ENCODE measurements at places on chromosomes 1 and 21. TPM values are rescaled to one million over a fixed set of nuclear protein-coding genes. Genes with fewer than 3 reads are reported as not detected.

DNA sequence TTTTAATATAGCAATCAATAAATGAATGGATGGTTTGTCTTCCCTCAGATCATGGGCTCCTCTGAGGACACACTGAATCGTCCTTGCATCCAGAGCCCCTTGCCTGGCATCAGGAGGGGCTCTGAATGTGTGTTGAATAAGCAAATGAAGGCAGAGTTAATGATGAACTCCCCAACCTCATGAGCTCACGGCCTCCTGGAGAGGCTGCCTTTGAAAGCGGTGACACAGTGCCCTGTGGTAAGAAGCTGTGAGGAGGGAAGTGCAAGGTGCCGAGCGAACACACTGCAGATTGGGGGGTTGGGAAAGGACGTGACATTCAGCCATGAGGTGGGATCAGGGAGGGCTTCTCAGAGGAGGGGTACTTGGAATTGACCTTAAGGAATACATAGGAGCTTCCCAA, 3.2 kb upstream of the PARS2 start:
- no peak for DNase-seq

GRCh38 chr1:111953797-111954196, 35.7 kb downstream of the KCND3 start:
- DNase-seq: no peak

DNA sequence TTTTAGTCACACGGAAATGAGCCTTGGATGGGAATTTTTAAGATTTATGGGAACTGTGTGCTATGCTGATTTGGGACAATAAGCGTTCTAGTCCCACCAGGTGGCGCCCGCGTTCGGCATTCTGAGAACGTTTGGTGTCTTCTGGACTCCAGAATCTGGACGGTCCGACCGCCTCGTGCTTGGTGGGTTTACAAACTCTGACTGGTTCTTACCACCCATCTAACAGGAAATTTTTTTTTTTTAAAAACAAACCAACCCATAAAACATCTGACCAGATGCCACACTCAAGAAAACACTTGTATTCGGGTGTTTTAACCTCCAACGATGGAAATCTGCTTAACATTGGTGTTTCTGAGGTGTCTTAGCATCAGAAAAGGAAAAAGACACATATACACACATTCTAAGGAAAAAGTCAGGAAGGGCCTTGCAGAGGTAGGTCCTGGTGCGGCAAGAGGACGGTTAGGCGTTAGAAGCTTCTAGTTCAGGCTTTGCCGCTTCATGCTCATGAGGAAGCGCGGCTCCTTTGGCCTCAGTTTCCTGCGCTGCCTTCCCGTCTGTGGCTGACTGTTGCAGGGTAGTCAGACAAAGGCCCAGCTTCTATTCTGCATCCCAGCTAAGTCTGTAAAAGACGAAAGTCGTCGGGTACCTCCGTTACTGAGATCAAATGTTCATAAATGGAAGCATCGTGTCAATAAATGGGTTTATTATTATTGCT, 814 bp upstream of the DYRK3 start:
- DNase-seq: peak; percentile 93

GRCh38 chr1:151620286-151620685, 8.4 kb downstream of the SNX27 start:
- DNase-seq: no peak

DNA sequence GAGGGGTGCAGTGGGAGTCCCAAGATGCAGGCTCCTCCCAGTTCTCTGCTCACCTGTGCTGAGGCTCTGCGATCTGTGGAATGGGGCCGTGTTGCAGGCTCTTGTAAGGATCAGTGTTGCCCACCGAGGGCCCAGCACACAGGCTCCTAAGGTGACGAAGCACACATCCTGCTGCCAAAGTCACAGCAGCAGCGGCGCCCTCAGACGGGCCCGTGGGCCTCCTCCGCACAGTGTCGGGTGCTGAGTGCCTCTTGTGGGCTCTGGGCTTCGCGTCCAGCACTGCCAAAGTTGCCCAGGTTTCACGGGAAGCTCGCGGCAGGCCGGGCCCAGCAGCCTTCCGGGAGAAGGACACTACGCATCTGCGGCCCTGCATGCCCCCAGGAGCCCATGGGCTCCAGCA, 72.1 kb upstream of the ABCG1 start:
- no peak for DNase-seq

DNA sequence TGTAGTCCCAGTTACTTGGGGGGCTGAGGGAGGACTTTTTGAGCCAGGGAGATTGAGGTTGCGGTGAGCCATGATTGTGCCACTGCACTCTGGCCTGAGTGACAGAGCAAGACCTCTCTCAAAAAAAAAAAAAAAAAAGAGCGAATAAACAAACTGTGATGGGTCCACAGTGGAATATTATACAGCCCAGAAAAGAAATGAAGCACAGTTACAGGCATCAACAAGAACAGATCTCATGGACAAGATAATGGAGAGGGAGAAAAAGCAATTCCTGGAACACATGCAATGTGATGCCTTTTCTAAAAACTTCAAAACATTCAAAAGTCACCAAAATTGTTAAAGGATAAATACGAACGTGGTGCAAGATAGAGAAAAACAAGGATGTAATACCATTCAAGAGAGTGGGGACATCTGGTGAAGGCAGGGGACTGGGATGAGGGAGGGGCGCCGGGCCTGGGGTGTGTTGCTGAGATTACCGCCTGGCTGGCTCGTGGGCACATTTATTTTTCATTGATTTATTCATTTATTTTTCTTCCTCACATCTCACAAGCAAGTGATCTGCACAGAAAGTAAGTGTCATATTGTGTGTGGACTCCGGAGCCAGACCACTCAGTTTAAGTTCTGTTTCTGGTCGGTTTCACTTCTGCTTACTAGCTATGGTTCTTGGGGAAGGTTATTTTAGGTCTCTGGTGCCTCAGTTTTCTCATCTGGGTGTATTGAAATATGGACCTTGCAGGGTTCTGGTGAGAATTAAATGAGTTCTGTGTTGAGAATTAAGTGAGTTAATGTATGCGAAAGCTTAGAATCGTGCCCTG, 30.1 kb downstream of the ABCG1 start:
- no peak for DNase-seq

- no peak for DNase-seq
Observed at GRCh38 chr21:35646606-35647005, 413.7 kb downstream of the SETD4 start.

GRCh38 chr21:21722731-21723130, 724.5 kb downstream of the NCAM2 start:
- no peak for DNase-seq

- DNase-seq: no peak
Observed at GRCh38 chr1:182861994-182862393, 22.8 kb downstream of the DHX9 start.

GRCh38 chr1:224505454-224506093, 71.0 kb upstream of the WDR26 start:
- no peak for DNase-seq

GRCh38 chr1:225617956-225618355, 35.0 kb downstream of the ENAH start:
- no peak for DNase-seq

DNA sequence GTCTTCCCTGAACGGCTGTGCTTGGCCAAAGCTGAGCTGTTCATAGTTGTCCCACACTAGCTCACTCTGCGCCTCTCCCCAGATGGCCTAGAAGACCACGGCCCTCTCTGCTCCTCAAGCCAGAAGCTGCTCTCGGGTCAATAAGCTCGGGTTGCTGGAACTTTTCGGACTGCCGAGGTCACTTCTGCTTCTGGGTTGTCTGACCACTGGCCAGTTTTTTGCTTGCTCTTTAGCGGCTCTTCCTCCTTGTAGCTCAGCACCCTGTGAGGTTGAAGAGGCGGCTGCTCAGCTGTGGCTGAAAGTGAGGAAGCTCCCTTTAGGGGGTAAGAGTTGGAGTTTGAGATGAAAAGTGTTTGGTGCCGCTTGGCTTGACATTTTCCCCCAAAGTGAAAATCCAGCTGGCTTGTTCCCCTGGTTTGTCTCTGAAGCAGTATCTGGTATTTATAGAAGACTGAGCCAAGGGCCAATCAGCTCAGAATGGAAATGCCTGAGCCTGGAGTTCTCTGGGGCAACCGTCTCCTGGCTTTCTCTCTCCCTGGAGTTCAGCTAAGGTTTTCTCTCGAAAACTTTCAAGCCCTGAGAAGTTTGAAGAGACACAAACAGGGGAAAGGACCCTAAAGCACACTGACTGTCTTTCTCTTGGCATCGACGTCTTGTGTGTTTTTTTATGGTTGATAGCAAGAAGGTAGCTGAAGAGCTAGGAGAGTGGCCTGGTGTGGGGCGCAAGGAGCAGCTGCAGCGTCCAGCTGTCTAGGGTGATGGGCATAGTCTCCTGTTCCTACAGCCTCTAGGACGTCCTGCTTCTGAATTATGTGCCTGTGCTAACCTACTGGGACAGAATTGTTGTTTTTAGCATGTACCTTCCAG, 72.0 kb downstream of the SYT6 start:
- no peak for DNase-seq

DNA sequence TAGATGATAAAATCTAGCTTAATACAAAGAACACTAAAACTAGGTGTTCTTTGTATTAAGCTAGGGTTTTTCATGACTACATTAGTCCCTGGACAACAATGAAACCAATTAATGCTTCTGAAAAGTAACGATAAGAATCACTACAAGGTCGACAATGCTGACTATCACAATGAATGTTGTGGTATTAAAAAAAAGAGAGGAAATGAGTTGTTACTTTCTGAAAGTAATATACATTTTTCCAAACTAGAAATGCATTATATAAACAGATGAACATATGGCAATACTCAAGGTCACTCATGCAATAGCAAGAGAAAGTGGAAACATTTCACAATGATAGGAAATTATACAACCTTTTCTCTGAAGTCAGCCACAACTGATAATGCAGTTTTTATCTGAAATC, 19.0 kb downstream of the DPH5 start:
- DNase-seq: peak; percentile 76

DNA sequence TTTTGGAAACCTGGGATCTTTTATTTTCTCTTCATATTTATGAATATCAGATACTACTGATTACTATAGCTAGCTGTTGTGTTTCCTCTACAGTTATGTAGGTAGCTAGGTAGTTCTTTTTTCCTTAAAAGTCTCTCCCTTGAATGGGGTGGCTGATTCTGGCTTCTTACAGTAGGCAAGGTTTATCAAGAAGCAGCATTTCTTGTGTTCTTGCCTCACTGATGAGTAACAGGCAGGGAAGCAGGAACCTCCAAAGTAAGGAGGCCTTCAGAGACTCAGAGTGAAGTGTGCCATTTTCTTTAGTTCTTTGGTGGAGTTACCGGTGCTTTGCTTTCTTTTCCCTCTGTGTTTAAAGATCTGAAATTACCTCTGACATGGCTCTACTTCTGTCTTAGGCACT, 56.0 kb downstream of the ZMYM4 start:
- peak; percentile 3 for DNase-seq

- DNase-seq: no peak
Observed at GRCh38 chr1:54239035-54239383, 39.0 kb downstream of the MRPL37 start.

TINAGL1 gene
- 719 TPM for total RNA-seq

LIX1L gene
- 21.1 TPM for total RNA-seq

CDK18 gene
- total RNA-seq: 1.7 TPM

KIF14 gene
- total RNA-seq: 3.1 TPM

LYPD8 gene
- 0.23 TPM for total RNA-seq

CFHR4 gene
- not detected for total RNA-seq

GJA4 gene
- total RNA-seq: 54.3 TPM

TFAP2E gene
- 0.14 TPM for total RNA-seq

RIPPLY3 gene
- not detected for total RNA-seq

Measured in dermis blood vessel endothelial cell (primary cell).